ENCODE measurements at places on chromosomes 6 and 20.

GRCh38 chr20:54305421-54305820 lies 97.5 kb downstream of the PFDN4 start:
- no peak for DNase-seq

GRCh38 chr20:48194583-48194982 lies 409.3 kb upstream of the SULF2 start:
- no peak for DNase-seq

- no peak for DNase-seq
Measured at GRCh38 chr6:112842330-112842685, 495.2 kb downstream of the RFPL4B start.

GRCh38 chr6:88952065-88952704 lies 11.2 kb downstream of the RNGTT start:
- no peak for DNase-seq

- DNase-seq: no peak
Measured at GRCh38 chr20:36310215-36310981, 4.3 kb downstream of the DLGAP4 start.

DNA sequence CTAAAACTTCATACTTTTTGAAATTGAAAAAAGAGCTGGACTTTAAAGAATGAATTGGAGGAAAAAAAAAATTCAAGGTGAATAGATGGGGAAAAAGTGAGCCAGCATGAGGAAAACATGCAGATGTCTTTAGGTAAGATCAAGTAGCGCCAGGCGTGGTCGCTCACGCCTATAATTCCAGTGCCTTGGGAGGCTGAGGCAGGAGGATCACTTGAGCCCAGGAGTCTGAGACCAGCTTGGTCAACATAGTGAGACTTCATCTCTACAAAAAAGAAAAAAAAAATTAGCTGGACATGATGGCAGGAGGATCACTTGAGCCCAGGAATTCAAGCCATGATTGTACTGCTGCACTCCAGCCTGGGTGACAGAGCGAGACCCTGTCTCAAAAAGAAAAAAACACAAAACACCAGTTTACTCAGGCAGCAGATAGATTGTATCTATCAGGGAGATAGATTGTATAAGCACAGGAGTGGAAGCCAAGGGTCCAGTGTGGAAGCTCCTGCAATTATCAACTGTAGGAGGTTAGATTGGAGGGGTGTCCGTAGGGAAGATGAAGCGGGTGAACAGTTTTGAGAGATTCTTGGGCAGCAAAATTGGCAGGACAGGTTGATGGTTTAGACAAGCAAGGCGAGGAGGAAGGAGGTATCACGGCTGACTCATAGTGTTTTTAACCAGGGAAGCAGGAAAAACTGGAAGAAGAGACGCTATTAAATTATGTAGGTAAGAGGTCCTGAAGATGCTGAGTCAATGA lies 97.6 kb upstream of the ZNF217 start:
- no peak for DNase-seq

DNA sequence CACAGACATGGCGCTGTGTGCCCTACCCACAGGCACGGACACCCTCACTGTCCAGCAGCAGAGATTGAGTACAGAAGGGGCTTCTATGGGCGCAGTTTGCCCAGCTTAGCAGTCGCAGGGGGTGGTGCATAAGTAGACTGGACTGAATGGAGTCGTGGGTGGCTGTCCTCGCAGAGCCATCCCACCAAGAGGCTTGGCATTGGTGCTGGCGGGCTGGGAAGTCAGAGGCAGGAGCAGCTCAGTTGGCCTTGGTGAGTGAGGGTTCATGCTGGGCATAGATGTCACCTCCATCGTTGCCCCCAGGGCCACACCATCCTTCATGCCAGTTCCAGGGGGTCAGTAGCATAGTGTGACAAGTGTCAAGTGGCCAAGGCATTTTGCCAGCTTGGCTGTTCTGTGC lies 25.2 kb downstream of the SUMO4 start:
- no peak for DNase-seq

DNA sequence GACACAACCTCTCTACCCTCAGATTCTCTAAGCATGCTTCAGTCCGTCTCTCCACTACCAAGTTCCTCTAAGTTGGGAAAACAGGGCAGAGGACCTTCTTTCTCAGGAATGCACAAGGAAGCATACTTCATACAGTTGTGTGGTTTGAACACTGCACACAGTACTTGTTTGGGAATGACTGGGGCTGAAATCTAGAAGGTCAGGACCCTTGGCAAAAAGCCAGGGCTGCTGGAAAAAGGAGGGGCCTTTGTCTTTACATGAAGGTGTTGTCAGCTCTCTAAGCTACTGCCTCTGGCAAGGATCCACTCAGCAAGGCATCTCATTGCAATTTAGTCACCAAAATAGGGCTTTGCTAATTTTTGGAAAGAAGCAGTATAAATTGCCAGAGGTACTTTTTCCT lies 20.7 kb upstream of the HEY2 start:
- no peak for DNase-seq

DNA sequence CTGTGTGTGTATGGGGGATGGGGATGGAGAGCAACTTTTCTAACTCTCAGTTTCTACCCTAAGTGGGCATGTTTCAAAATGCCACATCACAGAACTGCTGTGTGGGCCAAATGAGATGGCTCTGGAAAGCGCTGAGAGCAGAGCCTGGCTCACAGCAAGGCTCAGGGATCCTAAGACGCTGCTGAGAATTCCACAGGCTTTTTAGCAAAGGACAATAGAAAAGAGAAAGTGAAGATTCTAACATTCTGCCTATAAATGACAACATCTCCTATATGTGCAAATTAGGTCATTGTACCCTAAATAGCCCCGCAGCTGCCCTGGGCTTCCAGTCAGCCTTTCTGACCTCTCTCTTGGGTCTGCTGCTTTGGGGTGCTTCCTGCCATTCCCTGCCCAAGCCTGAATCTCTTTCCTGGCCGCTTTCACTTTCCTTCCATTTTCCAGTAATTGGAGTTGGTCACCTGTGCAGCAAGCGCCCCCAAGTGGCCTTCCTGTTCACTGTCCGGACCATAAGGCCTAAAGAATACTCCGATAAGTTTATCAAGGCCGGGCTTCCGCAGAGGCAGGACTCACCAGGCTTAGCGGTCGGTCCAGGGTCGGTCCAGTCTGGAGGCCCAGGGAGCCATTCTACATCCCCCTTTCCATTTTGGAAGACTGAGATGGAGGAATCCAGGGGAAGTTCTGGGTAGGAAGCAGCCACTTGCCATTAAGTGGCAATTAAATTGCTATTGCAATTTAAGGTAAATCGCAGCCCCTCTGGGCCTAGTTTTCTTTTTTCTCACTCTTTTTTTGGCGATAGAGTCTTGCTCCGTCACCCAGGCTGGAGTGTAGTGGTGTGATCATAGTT lies 6.7 kb upstream of the DDR1 start:
- peak; percentile 90 for DNase-seq

Data from retina (tissue), 1 donor.